ENCODE measurements at places on chromosomes 7 and 10. TPM values are rescaled to one million over a fixed set of nuclear protein-coding genes. Genes with fewer than 3 reads are reported as not detected.

EN2 gene
- not detected for total RNA-seq

DNA sequence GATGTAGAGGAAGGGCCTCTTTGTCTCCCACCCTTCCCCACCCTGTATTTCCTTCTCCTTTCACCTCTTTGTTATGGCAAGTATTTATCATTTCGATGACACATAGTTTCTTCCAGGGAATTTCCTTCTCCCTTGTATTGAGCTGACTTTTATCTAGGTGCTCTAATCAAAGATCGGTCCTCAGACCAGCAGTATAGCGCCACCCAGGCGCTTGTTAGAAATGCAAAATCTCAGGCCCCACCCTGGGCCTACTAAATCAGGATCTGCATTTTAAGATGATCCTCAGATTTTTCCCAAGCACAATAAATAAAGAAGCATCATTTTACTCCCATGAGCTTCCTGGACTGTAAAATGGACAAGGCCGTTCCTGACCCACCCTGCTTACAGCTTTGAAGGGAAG is 12.0 kb upstream of the GOT1 start:
- no peak for DNase-seq

- no peak for DNase-seq
Measured at GRCh38 chr10:101827919-101828600, 9.8 kb upstream of the OGA start.

DNA sequence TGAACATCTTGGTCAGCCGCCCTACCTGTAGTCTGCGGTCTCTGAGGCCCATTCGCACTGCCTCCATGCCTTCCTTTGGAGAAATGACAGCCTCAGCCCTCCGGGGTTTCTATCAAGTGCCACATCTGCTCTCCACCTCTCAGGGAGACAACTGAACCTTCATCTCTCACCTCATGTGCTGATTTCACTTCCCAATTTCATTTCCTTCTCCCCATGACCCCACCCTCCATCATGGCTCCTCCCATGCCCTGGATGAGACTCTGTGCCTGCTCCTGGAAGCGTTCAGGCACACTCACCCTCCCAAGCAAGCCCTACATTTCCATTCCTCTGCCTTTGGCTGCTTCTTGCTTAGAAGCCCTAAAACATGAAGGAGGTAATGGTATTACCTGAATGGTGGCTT is 7.8 kb upstream of the SCD start:
- DNase-seq = no peak

- DNase-seq = no peak
Measured at GRCh38 chr7:130893441-130893894, 159.5 kb upstream of the KLF14 start.

DNA sequence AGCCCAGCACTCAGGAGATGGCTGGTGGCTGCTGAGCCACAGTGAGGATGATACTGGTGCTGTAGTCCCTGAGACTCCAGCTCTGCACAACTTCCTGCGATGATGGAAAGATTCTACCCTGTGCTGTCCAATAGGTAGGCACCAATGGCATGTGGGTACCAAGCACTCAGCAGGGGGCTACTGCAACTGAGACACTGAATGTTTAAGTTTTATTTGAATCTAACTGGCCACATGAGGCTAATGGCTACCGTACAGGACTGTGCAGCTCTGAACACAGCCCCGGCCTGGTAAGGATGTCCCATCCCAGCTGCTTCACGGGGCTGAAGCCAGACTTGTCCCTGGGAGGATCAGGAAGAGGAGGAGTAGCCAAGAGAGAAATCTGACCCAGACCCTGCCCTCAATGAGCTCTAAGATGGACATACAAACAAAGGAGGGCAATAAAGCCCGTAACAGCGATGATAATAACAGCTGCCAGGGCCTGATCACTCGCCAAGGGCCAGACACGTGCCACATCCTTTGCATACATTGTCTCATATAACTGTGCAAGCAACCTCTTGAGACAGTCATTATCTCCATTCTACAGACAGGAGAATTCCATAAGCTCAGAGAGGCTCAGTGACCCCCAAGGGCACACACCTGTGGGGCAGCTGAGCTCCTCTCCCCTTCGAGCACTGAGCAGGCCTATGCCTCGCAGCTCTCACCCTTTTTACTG is 3.8 kb downstream of the GPRIN2 start:
- no peak for DNase-seq

DNA sequence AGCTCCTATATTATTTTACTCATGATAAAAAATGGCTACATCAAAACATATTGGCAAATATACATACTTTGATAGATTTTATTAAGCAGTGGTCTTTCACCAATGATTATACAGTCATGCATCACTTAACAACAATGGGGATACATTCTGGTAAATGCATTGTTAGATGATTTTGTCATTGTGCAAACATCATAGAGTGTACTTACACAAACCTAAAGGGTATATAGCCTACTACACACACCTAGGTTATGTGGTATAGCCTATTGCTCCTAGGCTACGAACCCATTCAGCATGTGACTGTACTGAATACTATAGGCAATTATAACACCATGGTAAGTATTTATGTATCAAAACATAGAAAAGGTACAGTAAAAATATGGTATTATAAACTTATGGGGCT is 98.9 kb upstream of the IL6 start:
- DNase-seq = no peak

DNA sequence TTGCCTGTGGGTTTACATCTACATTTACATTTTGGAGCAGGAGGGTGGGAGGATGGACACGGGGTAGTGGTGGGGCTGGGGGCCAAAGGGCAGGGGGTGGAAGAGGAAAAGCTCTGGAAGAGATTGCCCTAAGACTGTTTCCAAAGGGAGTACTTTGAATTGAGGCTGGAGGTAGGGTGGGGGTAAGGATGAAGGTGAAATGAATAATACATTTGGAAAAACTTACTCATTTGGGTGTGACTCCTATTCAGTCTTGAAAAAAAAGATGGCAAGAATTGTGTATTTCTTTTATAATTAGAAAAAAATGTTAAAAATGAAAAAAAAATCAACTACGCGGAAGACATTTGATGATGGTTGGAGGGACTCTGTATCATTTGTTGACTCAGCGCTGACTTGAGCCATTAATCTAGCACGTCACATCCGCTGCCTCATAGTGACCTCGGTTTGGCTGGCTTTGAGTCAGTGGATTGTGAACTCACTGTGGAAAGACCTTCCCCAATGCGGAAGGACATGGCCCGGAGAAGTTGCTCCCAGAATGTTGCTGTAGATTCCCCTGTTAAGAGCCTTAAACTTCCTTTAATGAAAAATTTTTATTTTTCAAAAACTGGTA is 2.8 kb downstream of the FAM180A start:
- no peak for DNase-seq

DNA sequence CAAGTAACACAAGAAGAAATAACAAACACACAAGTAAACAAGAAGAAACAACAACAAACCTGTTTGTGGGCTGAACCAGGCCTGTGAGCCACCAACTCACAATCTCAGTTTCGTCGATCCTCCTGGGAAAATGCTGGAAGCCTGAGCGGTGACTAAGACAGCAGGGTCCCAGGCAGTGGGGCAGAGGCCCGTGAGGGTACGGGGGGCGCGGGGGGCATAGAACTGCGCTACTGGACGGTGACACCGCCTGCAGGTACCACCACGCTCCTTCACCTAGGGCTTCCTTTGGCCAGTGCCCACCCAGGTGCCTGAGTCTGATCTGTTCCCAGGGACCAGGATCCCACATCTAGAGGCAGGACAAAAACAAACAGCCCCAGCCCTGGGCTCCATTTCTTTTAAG is 3.4 kb upstream of the CALN1 start:
- no peak for DNase-seq

DNA sequence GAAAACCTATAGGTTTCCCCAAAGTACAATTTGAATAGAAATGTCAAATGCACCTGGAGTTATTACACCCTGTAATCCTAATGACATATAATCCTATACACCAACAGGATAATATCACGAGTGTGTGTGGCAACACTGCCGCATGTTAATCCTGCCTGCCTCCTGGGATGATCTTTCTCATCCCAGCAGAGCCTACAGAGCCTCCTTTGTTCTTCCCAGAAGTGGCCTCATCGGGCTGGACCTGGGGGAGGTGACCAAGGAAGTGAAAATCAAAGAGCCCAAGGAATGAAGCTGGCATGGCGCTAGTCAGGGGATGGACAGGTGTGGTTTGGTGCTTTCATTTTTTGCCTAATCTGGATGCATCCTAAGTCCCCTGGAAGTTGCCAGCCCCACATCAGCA is 29.5 kb upstream of the LEP start:
- DNase-seq = no peak

- peak; percentile 38 for DNase-seq
Measured at GRCh38 chr7:76234931-76235441, 33.3 kb downstream of the SRRM3 start.

ADGRA1 gene
- not detected for total RNA-seq

DNA sequence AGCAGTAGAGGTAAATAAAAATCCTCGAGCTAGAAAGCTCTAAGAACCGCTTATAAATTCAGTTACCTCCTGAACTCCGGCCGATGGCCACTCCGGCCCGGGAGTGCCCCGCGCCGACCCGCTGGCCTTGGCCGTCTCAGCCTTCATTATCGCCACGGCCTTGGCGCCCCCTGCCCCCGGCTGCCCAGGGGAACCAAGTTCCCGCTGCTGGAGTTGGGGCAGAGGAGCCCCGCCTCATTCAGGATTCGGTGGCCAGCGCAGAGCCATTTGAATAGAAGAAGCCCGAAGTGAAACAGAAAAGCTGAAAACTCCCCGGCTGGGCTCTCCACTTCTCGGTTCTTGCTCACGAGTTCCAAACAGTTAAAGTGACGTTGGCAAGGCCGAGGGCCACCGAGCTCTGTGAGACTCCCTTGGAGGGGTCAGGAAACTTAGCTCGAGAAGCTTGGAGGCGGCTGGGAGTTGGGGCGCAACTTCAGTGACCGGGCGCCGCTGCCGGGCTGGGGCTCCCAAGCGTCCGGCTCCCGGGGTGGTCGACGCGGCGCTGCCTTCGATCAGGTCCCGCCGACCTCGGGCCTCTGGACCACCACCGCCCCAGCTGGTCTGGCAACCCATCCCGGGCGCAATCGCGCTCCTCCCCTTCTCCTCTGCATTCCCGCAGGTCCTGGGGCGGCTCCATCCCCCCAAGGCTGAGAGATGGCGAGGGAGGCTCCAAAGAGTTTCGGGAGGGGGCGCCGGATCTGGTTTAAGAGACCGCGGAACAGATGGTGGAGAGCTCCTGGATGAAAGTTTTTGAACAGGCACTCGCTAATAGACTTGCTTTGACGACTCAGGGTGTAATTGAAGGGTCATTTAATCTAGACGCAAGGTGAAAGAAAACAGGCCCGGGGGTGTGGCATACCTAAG is 5.8 kb upstream of the FEZF1 start:
- DNase-seq = no peak

IGF2BP3 gene
- total RNA-seq = 1.7 TPM

DNA sequence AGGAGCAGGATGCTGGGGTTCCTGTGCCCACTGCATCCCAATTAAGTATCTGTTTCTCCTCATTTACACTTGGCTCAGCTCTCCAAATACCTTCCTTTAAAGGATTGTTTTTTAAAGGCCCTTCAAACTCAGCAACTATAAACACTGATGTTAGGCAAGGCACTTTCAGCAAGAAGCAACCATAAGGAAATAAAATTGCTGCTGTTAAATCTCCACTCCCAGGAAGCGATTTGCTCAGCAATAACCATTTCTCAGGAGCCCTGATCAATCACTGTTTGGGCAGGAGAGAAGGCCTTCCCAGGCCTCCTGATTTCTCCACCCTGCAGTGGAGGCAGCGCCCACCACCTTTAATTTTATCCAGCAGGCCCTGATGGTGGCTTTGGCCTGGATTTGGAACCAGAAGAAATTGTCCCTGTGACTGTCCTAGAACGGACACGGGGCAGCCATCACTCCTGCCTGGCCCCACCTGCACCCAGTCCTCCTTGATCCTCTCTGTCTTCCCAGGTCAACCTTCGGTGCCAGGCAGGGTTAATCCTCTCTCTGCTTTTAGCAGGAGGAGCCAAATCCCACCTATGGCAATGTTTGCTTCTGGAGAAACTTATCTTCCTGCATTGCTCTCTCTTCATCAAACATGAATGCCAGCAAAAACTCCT is 199.8 kb downstream of the PLXNA4 start:
- no peak for DNase-seq

- DNase-seq = no peak
Measured at GRCh38 chr7:23207884-23208283, 26.0 kb downstream of the NUP42 start.

Measured in CD4-positive, CD25-positive, alpha-beta regulatory T cell (primary cell).